ENCODE measurements at places on chromosomes 7 and 10.

- no peak for DNase-seq
Measured at GRCh38 chr10:89037096-89037495, 46.5 kb downstream of the FAS start.

- DNase-seq, result peak; percentile 69
Measured at GRCh38 chr10:122475100-122475499, 13.7 kb downstream of the HTRA1 start.

DNA sequence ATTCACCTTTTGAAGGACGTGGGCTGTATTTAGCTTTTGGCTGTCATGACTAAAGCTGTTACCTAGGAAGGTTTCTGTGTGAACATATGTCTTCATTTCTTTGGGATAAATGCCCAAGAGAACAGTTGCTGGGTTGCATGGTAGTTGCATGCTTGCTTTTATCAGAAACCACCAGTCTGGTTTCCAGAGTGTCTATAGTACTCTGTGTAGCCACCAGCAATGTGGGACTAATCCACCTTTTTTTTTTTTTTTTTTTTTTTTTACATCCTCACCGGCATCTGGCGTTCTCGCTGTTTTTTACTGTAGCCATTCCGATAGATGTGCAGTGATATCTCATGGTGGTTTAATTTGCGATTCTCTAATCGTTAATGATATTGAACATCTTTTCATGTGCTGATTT, 297.8 kb downstream of the SDK1 start:
- no peak for DNase-seq

- no peak for DNase-seq
Measured at GRCh38 chr10:35928748-35929147, 286.7 kb upstream of the FZD8 start.

DNA sequence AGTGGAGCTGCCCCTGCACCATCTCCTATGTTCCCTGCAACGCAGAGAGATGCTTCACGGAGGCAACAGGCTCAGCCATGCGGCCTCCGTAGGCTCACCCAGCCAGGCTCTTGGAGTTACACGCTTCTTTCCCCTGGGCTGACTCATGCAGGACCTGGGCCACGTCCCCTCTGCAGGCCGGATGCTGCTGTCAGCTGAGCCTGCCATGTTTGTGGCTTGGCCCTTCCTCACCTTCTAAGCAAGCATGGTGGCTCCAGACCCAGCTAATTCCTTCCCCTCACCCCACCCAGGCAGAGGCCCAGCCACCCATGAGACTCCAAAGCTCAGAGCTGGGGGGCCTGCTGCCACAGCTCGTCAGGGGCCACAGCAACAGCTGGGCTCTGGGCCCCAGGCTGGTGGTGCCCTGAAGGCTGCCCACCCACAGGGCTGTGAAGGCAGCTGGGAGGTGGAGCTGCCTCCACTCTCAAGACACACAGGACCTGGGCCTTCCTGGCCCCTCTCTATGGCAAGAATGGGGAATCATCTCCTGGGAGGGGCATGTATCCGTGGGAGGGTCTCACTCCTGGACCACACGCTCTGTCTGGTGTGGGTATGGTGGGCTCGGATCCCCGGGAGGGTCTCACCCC, 219.6 kb downstream of the ELFN1 start:
- no peak for DNase-seq

DNA sequence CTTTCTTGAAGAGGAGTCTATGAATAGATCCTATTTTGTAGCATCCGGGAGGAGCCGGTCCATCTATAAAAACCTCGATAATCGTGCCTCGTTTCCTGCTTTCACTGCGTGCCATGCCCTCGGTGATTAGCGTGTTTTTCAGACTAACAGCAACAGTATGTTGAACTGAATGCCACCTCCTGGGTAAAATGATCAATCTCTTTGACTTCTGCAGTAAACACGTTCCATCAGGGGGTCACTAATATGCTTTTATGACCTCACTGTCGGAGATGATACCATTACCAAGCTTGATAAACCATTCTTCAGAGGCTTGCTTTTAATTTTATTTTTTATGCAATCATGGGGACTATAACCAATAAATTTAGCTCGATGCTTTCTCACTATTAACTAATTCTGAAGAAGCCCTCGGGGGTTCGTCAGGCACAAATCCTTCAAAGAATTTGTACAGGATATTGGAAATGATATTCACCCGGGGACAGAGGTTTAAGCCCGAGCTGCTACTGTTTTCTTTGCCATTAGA, 228.3 kb downstream of the ADARB2 start:
- DNase-seq, result no peak

Measured in endothelial cell of umbilical vein (primary cell).